ENCODE measurements at places on chromosomes 7 and 10.

DNA sequence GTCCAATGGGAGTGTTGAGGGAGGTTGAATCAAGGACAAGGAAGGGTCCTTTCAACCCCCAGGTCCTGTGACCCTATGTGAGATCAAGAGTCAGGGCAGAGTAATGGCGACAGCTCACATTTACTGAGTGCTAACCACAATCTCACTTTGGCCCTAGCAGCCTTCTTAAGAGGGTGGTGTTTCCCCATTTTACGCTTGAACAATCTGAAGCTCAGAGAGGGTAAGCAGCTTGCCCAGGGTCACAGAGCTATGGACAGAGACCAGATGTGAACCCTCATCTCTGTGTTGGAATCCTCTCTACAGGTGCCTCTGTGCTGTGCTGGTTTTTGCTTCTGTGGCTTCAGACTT is 102.0 kb downstream of the GRK5 start:
- DNase-seq: no peak

GRCh38 chr7:25858525-25859411 is 293.2 kb upstream of the NFE2L3 start:
- no peak for DNase-seq

DNA sequence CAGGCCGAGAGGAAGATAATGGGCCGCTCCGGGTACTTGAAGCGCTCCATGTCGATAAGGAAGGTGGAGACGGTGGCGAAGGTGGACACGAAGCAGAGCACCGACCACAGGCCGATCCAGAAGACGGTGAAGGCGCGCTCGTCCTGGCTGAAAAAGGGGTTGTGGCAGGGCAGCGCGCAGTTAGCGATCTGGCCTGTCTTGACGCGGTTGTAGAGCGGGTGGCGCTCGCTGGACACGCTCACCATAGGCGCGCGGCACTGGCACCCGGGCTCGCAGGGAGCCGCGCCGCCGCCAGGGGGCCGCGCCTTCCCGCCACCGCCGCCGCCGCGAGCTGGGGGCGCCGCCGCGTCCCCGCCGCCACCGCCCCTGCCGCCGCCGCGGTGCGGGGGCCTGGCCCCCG is 1.6 kb downstream of the FZD8 start:
- DNase-seq: no peak

DNA sequence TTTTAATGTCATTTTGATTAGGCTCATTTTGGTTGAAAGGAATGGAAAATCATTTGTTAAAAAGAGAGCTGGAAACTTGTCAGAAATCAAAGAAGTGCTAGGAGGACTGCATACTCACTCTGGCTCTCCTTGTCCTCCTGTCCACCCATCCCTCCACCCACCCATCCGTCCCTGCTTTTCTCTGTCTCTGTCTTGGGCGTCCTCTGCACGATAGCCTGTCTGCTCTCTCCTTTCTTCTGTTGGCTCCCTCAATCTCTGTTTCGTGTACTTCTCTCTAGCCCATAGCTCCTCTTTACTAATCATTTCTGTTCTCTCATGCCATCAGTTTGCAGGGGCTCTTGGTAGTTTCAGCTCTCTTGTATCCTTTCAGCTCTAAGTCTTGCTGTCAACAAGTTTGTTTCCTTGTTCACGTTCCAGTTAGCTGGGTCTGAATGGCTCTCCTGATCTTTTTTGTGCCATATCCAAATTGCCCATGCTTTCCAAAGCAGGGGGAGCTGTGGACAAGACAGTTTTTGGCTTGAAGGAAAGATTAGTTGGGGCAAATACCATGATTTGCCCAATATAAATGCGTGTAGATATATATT is 75.6 kb downstream of the KAT6B start:
- no peak for DNase-seq

DNA sequence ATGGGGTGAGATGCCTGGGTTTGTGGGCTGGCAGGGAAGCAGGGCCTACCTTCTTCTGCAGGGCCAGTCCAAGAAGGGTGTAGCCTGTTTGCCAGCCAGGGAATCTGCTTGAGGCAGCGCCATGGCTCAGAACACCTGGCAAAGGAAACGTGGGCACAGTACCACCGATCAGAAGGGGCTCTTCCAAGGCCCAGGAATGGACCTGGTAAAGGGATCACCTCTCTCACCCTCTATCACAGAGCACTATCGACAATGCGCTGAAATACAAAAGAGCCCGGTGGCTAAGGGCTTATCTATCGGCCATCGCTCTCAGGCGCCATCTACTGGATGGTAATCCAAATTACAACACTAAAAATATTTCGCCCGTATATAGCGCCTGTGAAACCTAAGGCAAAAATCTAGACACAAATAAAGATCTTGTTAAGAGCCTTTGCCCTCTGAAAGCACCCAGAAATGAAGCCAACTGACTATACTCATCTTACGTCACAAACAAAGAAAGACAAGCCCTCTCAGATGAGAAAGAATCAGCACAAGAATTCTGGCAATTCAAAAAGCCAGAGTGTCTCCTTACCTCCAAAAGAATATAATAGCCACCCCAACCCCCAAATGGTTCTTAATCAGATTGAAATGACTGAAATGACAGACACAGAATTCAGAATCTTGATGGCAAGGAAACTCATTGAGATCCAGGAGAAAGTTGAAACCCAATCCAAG is 217.8 kb upstream of the HPS1 start:
- peak; percentile 51 for DNase-seq
